ENCODE measurements at places on chromosomes 2 and 18. TPM values are rescaled to one million over a fixed set of nuclear protein-coding genes. Genes with fewer than 3 reads are reported as not detected.

C2orf66 gene
- 0.07 TPM for total RNA-seq

SCTR gene
- total RNA-seq: not detected

KYNU gene
- total RNA-seq: 0.07 TPM

RMDN2 gene
- total RNA-seq: 2.8 TPM

- DNase-seq: no peak
Measured at GRCh38 chr2:169716238-169716886, 17.3 kb upstream of the KLHL23 start.

DNA sequence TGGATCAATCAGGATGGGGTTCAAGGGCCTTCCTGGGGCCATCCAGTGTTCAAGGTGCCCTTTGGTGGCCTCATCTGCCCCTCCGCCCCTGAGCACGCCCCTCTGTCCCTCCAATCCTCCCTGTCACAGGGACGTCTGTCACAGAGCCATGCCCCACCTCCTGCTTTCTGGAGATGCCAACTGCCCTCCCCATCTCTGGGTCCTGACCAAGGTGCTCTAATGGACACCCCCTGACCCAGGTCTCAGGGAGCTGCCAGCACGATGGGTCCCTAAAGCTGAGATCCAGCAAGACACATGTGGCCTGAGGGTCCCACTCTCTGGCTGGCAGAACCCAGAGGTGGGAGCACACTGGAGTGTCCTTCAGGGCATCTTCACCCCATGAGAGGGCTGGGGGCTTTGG, 2.1 kb upstream of the TEKT4 start:
- DNase-seq: no peak

- no peak for DNase-seq
Measured at GRCh38 chr2:233011268-233011650, 1.8 kb downstream of the NGEF start.

- DNase-seq: no peak
Measured at GRCh38 chr2:232563580-232563979, 13.1 kb downstream of the EIF4E2 start.

- no peak for DNase-seq
Measured at GRCh38 chr2:143764261-143764660, 635.0 kb downstream of the ARHGAP15 start.

DNA sequence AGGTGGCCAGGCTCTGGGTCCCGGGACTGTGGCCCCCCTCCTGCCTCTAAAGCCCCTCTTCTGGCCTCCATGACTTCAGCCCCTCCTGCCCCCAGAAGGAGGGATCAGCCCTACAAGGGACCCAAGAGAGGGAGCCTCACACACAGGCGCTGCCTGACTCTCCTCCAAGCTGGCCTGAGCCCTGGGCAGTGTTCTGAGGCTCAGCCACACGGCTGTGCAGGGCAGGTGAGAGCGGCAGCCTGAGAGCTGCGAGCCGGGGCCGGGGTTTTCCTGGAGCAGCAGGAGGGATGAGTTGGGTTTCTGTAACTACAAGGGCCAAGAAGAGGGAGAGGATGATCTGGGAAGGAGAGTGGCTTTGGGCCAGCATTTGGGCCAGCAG, 70.1 kb downstream of the HPCAL1 start:
- no peak for DNase-seq

DNA sequence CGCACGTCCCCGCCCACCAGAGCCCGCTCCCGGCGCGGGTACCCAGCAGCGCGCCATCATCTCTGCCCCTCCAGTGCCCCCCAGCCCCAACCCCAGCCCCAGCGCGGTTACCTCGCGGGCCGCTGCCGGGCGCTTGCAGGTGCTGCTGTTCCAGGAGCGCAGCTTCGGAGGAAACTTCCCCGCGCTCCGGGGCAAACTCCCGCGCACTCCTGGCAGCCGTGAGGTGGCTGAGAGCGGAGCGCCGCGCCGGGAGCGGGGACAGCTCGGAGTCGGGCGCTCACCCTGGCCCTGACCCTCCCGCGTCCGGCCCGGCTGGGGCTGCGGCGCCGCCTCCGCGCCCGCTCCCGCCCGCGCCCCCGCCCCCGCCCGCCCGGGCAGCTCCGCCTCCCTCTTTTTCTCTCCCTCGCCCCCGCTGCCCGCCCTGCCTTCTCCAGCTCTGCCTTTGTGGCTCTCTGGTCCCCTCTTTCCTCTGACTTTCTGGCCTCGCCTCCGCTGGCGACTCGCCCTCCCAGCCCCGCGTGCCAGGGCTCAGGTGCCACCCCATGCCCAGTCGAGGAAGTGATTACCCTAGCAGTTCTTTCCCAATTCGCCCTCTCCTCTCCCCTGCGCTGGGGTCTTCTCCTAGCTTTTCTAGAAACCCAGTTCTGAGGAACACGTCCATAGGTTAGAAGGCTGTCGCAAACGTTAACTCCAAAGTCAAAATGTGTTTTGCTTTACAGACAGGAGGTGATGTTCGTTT, at the start of gene CHST9:
TSS of gene CHST9 (minus strand) at position 284 of the 739 bp plus-strand sequence. CDS start 42,499 bp downstream, outside the sequence.
- DNase-seq: no peak

DNA sequence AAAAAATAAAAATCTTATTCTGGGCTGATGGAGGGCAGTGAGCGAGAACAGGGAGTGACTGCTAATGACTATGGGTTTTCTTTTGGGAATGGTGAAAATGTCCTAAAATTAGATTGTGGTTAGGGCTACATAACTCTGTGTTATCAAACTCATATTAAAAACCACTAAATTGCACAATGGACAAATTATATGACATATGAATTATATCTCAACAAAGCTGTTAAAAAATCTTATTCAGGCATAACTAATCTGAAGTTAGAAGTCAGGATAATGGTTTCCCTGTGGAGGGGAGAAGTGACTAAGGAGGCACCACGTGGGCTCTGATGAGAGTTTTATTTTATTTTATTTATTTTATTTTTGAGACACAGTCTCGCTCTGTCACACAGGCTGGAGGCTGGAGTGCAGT, 32.1 kb upstream of the DPP4 start:
- DNase-seq: no peak

GRCh38 chr2:27890924-27891672, 569 bp downstream of the BABAM2 start:
- no peak for DNase-seq

- DNase-seq: no peak
Measured at GRCh38 chr2:172380436-172381274, 46.7 kb upstream of the ITGA6 start.

- no peak for DNase-seq
Measured at GRCh38 chr18:65859075-65859474, 108.3 kb downstream of the CDH7 start.
